ENCODE measurements at places on chromosomes 6 and 20.

DNA sequence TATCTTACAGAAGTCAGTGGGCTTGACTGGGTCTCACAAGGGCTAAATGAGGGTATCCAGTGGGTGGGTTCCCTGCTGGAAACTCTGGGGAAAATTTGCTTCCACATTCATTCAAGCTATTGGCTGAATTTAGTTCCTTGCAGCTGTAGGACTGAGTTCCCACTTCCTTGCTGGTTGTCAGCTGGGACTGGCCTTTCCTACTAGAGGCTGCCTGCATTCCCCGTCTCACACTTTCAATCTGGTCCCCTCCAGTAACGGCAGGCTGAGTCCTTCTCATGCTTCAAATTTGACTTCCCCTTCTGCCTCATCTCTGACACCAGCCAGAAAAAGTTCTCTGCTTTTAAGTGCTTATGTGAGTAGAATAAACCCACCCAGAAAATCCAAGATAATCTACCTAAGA is 4.4 kb downstream of the CSNK2A1 start:
- DNase-seq = no peak

- DNase-seq = no peak
Observed at GRCh38 chr6:157029980-157030690, 253.0 kb downstream of the ARID1B start.

DNA sequence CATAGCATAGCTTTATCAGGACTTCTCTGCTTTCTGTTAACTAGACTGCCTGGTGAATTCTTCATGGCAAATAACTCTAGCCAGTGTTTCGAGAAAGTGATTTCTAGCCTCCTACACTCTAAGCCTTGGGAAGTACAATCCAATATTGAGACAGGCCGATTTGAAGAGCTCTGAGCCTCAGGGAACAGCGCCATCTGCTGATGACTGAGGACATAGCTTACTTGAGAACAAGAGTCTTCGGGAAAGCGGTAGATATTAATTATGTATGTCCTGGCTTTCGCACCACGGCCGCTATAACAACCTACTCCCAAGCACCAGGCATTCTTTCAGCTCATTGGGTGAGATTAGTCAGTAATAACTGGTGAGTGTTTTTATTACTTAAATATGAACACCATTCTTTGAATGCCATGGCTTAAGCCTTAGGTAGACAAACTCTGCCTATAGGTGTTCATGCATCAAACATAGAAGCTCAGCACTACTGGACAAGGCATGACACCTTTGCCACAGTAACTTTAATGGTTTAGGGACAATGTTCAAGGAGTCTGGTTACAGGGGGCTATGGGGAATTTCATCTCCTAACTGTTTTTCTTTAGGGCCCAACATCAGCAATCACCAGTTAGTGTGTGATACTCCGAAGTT is 518.6 kb downstream of the BMP2 start:
- DNase-seq = peak; percentile 26

DNA sequence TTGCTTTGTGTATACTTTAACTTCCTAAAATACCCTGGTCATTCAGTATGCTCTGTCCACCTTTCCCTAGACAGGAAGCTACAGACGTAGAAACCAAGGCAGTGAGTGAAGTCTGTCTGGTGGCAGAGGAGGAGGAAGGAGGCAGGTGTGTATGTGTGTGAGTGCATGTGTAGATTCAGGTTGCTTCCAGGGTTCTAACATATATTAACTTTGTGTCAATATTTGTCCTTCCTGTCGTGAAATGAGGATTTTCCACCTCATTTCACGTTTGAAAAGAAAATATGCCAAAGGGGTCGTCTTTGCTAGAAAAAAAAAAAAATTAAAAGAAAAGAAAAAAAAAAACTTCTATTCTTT is 411.5 kb downstream of the PKHD1 start:
- no peak for DNase-seq

DNA sequence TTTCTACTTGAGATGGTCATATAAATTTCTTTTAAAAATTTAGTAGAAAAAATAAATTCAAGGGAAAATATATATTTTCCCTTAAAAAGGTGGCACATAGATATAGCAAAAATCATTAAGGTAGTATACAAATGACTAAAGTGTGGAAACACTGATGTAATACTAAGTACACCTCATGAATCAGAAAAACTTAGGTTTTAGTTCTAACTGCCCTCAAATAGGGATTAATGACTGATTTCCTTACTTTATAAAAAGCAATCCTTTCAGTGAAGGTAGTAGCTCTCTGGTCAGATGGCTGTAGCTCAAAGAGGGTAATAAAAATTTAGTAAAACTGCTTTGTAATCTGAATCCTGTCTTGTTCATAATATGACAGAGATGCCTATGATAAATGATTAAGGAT is 63.5 kb downstream of the FYN start:
- DNase-seq = no peak

- no peak for DNase-seq
Observed at GRCh38 chr20:1809131-1809572, 86.1 kb upstream of the SIRPA start.

DNA sequence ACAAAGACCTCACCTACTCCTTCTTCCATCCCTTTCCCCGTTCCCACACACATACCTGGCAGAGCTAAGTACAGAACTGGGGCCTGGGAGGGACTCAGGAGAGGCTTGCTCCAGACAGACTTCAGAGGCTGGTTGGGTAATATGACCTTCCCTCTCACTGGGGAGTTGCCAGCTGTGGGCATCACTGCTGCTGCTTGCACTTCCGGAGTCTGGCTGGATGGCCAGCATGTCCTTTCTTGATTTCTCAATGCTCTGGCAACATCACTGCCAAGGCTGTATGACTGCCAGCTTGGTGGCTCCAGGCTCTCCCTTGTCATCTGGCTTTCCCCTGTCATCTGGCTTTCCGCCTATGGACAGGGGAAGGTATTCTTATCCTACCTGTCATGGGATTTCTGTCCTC is 47.8 kb downstream of the CDH22 start:
- DNase-seq = no peak

DNA sequence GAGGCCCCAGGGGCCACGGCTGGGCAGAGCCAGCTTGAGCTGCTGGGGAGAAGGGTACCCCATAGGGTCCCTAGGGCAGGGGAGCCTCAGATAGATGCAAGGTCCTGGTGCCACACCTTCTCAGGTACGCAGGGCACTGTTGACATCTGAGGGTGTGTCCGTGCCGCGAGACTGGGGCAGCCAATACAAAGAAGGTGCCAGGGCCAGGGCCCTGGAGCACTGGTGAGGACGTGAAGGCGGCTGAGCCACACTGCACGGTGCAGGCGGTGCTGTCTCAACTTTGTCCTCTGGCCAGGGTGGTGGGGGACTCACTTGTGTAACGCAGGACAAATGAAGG is 649 bp upstream of the LRRC73 start:
- DNase-seq = no peak

- no peak for DNase-seq
Observed at GRCh38 chr6:1136415-1136774, 175.5 kb upstream of the FOXQ1 start.

GRCh38 chr6:110039981-110040383 is 61.9 kb downstream of the GPR6 start:
- peak; percentile 32 for DNase-seq

GRCh38 chr20:58075586-58076345 is 152.7 kb downstream of the ANKRD60 start:
- no peak for DNase-seq

GRCh38 chr6:76914737-76915136 is 548.6 kb downstream of the HTR1B start:
- DNase-seq = no peak

- DNase-seq = no peak
Observed at GRCh38 chr6:26222571-26222970, 135.3 kb downstream of the HFE start.

GRCh38 chr6:56002336-56002735 is 126.9 kb upstream of the BMP5 start:
- no peak for DNase-seq
